ENCODE measurements at places on chromosomes 2 and 18.

GRCh38 chr2:240432820-240433801, 2.4 kb upstream of the GPC1 start:
- no peak for DNase-seq

- DNase-seq, result no peak
These were observed 29.5 kb downstream of the INPP4A start for GRCh38 chr2:98473995-98474780.

DNA sequence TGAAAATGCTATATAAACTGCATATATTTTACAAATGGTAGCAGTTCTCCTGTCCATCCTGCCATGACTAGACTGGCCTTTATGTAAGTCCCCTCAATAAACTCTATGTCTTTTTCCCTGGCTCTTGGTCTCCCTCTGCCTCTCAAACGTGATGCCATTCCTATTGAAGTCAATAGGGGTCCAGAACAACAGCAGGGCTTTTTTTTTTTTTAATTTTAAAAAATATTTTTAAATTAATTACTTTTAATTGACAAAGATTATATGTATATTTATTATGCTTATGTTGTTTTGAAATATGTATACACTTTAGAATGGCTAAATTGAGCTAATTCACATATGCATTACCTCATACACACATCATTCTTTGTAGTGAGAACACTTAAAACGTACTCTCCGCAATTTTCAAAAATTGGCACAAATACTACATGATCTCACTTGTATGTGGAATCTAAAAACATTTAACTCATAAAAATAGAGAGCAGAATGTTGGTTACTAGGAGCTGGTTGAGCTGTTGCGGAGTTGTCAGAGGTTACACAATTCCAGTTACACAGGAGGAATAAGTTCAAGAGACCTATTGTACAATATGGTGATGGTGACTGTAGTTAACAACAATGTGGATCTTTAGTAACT, 123.1 kb downstream of the LRRTM4 start:
- DNase-seq, result no peak

- DNase-seq, result no peak
These were observed 167.2 kb downstream of the HDAC4 start for GRCh38 chr2:239233576-239233975.

- no peak for DNase-seq
These were observed 34.3 kb upstream of the ITM2C start for GRCh38 chr2:230830428-230830827.

DNA sequence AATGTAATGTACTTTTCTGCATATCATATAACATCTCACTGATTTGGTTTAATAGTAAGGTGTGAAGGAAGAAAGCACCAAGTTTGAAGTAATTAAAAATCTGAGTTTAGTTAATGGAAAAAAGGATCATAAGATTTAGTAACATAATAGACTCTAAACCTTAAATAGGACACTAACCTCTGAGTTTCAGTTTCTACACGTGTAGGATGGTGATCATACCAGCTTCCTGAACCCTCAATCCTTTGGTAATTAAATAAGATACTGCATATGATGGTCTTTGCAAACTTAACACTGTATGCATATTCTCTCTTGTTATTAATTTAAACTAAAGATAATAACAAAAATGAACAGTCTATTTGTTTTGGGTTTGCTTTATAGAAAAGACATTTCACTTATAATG, 216.8 kb downstream of the NUP35 start:
- no peak for DNase-seq

DNA sequence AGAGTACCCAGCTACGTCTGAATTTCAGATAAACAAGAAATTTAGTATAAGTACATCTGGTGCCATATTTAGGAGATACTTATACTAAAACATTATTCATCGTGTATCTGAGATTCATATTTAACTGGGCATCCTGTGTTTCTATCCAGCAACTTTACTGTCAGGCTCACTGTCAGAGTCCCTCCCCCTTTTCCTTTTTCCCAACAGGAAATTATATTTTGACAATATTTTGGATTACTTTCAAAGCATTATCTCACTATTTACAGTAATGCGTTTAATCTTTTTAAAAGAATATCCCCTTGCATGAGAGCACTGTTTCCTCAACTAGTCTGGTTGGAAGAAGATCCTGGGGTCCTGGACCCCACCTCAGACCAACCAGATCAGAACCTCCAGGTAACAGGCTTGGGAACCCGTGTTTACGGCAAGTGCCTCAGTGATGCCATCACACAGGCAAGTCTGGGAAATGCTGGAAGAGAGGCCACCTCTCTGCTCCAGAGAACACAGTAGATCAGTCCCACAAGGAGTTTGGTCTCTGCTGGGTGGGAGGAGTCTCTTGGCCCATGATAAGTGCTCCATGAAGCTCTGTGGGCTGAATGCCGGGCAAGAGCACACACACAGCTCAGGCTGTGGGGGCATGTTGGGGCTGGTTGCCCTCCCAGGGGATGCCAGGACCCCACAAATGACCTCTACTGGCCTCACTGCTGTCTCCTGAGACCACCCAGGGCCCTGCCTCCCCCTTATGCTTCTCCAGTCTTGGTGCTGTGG, 84.2 kb upstream of the UXS1 start:
- no peak for DNase-seq

GRCh38 chr2:171330155-171330956, 103.4 kb downstream of the METTL8 start:
- DNase-seq, result no peak

DNA sequence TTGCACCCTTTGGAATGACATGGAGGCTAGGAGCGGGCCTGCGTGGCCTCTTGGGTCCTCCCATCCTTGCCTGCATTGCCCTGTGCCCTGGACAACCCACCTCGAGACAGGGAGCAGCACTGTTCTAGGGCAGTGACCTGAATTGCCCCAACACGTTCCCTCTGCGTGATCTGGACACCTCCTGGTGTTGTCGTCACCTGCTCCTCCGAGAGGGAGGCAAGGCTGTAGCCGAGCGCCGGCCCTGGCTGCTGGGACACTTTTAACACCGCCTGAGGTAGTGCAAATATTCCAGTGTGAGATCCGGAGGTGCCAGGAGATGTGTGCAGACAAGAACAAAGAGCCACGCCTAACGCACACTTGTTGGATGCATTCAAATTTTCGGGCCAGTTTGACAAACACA, 131.5 kb downstream of the SMAD7 start:
- DNase-seq, result no peak

All from stimulated activated CD4-positive, alpha-beta T cell treated with anti-CD3 and anti-CD28 coated beads, Interleukin-2, amount 100 ng/mL, for 24 hours (primary cell).